ENCODE measurements at places on chromosomes 5 and 9.
A peak's percentile ranks its signal among the peaks of the same experiment; 100 is the strongest.

- no peak for DNase-seq
Observed at GRCh38 chr5:104178066-104178465, 615.5 kb upstream of the NUDT12 start.

DNA sequence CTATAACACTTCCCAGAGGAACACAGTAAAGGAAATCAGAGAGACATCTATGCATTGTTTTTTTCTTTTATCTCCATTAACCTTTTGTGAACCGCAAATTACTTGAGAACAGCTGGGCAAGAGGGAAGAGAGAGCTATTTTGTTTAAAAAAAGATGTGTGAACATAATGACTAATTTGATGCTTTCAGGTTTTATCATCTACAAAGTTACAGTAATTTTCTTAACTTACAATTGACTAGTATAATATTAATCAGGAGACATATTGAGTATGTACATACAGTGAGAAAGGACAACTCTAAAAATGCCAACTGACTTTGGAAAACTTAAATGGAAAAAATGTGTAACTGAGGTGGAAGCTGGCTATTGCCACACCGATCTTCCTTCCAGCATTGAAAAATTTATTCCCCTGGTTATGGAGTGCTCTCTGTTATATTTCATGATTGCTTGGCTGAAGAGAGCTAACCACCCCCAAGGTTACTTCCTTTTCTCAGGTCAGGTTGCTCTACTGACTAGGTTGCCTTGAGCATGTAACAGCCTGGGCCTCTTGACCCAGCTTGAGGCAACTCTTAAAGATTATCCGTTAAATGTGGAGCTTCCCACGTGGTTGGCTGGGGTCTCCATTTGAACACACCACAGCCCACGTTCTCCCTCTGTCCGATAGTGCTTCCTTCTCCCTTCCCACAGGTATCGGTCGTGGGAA, 62.6 kb upstream of the C6 start:
- DNase-seq: no peak

DNA sequence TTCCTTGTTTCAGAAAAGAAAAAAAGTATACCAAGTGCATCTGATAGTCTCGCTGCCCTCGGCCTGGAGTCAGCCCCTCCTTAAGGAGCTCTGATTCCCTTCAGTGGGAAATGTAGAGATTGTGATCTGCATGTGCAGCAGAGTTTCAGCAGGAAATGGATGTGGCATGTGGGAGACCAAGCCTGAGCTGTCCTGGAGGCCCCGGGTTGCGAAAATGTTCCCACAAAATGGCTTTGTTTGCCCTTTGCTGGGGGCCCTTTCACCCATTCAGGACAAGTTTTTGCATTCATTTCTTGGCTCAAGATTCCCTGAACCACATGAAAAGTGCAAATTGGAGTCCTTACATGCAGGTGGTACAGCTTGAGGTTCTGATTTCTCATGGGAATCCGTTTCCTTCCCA, 230.9 kb downstream of the GADD45G start:
- no peak for DNase-seq

- no peak for DNase-seq
Observed at GRCh38 chr9:903886-904285, 62.4 kb downstream of the DMRT1 start.

GRCh38 chr9:115032296-115032695, 85.7 kb downstream of the TNC start:
- no peak for DNase-seq

DNA sequence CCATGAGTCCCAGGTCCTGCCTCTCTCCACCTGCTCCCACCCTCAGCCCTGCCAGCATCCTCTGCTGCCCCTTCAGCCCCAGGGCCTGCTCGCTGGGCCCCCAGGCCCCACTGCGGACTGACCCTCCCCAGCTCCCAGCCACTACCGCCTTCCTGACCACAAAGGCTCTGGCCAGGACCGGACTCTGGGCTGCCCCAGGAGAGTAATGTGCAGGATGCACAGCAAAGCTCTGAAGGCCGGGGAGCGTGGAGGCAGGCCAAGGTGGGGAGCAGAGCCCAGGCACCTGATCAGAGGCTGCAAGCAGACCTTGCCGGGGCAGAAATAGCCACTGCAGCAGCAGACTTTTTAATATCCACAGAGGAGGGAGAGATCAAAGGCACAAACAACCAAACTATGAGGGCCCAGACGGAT, 27.9 kb downstream of the IPPK start:
- no peak for DNase-seq

DNA sequence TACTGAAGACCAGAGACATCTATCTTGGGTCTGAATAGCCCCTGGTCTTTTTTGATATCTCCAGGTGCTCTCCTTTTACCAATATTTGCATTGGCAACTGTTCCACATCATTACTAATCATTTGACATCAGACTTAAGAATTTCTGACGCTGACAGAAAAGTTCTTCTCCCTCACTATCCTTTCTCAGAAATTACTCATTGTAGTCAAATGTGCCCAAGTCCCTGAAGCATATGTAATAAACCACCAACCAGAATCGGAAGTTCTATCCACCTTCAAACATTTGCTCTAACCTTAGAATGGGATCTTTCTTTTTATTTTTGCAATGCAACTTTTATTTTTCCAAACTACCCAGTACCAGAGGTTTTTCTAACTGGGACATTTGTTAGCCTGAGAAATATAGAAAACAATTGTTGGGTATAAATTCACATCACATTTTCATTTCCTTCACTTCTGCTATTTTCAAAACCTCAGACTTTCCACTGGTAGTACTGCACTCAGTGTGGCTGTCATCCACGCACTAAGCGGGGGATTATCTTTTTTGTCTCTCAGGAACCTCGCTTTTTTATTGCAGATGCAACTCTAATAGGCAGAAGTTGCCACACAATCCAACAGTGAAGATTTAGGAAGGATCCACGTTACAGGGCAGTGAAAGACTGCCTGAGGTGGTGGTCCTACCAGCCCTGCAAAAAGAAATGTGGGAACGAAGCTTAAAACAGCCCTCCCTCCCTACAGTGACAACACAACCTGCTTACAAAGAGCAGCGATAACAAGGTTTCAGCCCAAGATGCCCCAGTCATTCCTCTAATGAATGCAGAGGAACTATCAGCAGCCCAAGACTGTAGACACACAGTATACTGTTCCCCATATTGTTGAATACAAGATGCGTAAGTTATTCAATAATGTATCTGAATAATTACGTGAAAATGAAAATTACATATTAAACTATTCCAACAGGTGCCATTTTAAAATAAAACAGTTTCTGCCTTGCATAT, 201.2 kb downstream of the EBF1 start:
- no peak for DNase-seq

DNA sequence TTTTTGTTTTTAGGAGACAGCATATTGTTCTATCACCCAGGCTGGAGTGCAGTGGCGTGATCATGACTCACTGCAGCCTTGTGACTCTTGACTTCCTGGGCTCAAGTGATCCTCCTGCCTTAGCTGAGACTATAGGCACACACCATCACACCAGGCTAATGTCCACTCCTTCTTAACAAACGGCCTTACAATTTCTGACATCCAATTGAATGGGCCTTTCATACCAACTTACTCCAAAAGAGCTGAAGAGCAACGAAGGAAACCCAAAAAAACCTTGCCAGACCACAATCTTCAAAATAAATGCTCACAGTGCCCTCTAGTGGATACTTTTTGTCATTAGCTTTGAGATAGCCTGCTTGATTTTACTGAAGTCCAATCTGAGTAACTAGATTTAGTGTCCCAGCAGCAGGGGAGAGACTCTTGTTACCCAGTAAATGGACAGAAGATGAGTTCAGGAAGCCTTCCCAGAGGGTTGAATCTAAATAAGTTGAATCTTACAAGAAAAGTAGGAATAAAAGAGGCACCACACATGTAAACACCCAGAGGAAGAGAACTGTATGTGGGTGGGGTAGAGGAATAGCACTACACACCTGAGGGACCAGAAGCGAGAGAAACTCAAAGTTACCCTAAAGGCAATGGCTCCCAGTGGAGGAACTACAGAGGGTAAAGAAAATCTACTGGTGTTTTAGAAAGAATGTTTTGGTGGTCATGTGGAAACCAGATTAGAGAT, 9.3 kb downstream of the ZNF622 start:
- peak; percentile 44 for DNase-seq

Measured in CD4-positive, alpha-beta T cell treated with Interleukin-1 beta for 1 hour (primary cell).